NCI-H2227 treated with DMSO at 0.1 percent for 48 hours (cell line): ENCODE measurements at places on chromosomes 6 and 20.

DNA sequence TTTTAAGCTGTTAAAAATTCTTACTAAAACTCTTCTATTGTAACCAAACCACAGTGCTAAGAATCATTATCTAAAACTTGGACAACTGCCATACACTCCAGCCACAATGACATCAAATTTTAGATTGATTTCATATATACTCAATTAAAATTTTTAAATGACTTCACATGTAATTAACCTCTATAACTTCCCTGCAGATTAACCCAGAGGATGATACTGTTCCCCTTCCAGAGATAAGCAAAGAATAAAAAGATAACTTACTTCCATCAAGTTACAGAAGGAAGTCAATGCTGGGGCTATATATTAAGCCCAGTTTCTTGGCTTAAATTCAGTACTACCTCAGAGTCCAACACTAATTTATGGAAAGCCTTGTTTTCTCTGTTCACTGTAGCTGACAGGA lies 71.3 kb downstream of the ARHGAP18 start:
- DNase-seq, result no peak

- DNase-seq, result no peak
Observed at GRCh38 chr6:29861521-29862255, 34.1 kb downstream of the HLA-G start.

GRCh38 chr20:50470264-50470858 lies 39.8 kb upstream of the PTPN1 start:
- no peak for DNase-seq

- DNase-seq, result peak; percentile 58
Observed at GRCh38 chr20:62066983-62067433, 1.3 kb upstream of the TAF4 start.

DNA sequence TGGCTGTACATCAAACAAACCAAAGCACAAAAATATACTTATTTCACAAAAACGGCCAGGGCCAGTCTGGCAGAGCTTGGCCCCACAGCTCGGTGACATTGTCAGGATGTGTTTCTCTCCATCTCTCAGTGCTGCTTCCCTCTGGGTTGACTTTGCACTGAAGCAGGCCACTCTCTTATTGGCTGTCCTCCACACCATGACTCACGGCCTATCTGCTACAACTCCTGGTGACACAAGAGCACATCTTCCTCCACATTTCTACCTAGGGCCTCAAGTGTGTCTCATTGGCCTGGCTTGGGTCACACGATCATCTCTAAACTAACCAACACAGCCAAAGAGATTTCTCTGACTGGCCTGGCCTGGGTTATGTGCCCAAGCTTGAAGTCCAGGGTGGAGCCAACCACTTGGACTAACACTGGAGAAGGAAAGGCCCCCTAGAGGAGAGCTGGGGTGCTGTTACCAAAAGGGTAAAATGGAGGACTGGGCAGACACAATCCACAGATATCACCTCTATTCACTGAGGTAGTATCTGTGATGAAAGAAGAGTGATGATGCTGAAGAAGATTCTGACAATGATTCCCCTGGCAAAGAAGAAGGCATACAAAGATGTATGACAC lies 159.8 kb upstream of the TSHZ2 start:
- DNase-seq, result no peak

- no peak for DNase-seq
Observed at GRCh38 chr6:38341496-38341895, 298.2 kb downstream of the BTBD9 start.

DNA sequence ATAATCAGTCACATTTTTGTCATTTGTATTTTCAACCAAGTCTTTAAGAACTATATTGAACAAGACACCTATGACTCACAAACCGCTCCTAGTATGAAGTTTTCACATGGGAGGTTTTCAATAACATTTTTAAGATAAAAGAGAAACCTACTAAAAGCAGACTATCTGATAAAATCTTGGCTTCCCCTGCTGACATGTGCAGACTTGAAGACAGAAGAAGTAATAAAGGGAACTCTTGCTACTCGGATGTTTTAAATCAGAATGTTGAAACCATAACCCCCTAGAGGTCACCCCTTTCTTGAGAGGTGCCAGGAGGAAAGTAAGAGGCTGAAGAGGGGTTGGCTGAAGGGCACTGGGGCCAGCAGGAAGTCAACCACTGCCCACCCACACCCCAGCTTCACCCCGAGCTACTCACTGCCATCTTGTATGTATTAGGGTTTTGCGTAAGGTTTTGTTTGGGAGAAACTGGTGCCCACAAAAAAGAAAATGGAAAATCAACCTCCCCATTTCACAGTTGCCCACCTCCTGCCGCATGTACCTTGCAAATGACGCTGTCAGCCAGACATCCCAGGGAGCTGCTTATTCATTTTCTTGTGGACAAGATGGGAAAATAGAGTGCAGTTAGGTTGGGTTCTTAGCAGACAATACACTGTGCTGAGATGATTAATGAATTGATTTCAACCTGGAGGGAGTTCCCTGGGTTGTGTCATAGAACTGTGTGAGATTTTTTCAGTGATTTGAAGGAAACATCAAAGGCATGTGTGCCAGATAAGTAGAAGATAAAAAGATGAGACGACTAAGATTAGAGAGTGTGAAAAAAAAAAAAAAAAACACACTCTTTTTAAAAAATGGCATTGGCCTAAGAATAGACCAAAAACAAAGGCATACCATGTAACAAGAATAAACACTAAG lies 83.2 kb upstream of the TAB2 start:
- no peak for DNase-seq

GRCh38 chr6:121639021-121639420 lies 203.6 kb downstream of the GJA1 start:
- DNase-seq, result no peak

DNA sequence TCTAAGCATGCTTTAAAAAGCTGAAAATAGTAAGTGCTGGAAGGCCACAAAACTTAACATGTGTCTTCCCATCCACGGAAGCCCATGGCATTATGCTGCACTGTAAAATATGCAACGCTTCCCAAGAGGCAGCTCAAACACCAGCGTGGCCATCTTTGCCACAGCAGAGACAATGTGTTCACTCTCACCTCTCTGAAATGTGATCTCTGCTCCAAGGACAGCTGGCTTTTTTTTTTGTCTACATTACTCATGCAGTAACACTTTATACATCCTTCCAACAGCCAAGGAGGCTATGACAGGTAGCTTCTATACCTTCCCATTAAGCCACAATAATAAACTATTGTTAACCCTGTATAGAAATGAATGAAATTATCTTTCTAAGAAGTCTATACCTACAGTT lies 49.2 kb downstream of the BLOC1S5 start:
- DNase-seq, result no peak

DNA sequence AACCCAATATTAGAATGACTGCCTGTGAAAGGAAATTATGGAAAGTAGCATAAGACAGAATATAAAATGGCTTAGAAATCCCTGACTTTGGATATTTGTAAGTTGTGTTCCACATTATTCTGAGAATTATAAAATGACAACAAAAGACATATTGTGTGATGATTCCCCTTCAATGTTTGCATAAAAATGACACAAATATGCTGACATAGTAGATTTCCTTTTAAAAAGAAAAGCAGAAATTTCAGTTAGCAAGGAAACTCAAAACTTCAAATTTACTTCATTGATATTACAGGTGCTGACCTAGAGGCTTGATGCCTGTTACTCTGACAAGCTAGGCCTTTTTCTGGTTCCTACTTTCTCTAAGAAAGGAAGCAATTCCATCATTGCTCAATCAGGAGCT lies 816.9 kb upstream of the HS3ST5 start:
- no peak for DNase-seq

- no peak for DNase-seq
Observed at GRCh38 chr6:87827346-87827745, 125.3 kb upstream of the AKIRIN2 start.

DNA sequence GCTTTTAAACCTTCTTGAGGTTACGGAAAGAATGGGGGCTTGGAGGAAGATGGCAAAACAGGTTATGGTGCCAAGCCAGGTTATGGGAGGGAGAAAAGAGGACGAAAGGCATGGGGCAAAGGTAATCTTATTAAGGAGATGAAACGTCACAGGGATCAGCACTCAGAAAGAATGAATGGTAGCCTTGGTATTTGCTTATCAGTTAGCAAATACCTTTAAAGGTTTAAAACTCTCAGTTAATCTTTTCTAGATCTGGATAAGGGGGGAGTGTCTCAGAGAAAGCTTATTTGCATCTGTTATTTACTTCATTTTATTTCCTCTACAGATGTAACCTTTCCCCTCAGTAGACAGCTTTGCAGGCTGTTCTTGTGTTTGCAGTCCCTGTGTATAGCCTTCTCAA lies 55.5 kb upstream of the EEF1E1 start:
- DNase-seq, result no peak

DNA sequence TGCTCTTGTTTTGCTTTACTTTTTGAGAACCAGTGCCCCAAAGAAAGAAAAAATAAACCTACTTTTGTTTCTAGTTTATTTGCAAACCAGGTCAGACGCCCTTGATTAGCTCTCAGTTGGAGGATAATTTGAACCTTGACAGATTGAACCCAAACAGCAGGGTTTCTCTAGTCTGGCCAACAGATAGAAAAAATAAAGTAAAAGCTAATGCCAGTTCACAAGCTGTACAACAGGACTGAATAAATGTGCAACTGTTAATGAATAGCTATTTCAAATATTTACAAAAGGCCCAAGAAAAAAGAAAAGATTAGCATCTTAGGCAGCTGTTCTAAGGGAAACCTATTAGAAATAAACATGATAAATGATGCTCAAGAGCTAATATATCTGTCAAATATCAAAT lies 331.8 kb downstream of the CDKAL1 start:
- DNase-seq, result peak; percentile 18

DNA sequence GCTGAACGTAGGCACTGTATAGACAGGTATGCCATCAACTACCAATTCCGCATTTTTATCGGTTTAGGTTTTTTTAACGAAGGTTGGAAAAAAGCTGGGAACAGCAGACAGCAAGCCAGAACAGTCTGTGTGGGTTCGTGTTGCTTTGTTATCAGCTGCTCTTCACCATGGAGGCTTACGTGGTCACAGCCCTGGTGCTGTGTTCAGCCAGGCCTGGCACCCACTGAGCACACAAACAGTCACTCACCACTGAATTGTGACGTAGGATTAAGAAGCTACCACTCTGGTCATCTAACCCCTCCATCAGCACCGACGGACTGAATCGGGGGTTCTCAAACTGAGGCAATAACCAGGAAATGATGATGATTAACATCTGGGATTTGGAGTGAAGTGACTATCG lies 13.2 kb downstream of the FAM210B start:
- DNase-seq, result no peak

DNA sequence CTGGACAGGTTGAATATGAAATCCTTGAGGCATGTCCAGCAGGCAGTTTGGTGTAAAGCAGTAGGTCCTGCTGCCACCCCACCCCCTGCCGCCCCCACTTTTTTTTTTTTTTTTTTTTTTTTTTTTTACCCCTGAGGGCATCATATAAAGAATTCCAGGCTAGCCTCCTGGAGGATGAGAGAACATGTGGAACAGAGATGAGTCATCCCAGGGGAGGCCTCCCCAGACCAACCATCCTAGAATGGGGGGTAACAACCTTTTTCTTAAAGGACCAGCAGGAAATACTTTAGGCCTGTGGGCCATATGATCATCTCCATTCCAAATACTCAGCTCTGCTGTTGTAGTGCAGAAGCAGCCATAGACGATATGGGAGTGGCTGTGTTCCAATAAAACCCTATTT lies 170.9 kb downstream of the GJA10 start:
- DNase-seq, result no peak

GRCh38 chr6:100300221-100300736 lies 164.4 kb downstream of the SIM1 start:
- no peak for DNase-seq

DNA sequence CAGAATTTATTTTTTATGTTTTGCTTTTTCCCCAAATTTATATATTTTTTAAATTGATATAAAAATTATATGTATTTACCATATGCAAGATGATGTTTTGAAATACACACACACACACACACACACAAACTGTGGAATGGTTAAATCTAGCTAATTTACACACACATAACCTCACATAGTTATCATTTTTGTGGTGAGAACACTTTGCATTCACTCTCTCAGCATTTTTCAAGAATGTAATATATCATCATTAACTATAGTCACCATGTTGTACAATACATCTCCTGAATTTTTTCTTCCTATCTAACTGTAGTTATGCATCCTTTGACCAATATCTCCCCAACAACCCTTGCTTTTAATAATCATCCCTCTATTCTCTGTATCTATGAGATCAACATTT lies 52.2 kb downstream of the GFRAL start:
- DNase-seq, result no peak

DNA sequence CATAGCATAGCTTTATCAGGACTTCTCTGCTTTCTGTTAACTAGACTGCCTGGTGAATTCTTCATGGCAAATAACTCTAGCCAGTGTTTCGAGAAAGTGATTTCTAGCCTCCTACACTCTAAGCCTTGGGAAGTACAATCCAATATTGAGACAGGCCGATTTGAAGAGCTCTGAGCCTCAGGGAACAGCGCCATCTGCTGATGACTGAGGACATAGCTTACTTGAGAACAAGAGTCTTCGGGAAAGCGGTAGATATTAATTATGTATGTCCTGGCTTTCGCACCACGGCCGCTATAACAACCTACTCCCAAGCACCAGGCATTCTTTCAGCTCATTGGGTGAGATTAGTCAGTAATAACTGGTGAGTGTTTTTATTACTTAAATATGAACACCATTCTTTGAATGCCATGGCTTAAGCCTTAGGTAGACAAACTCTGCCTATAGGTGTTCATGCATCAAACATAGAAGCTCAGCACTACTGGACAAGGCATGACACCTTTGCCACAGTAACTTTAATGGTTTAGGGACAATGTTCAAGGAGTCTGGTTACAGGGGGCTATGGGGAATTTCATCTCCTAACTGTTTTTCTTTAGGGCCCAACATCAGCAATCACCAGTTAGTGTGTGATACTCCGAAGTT lies 518.6 kb downstream of the BMP2 start:
- DNase-seq, result no peak

DNA sequence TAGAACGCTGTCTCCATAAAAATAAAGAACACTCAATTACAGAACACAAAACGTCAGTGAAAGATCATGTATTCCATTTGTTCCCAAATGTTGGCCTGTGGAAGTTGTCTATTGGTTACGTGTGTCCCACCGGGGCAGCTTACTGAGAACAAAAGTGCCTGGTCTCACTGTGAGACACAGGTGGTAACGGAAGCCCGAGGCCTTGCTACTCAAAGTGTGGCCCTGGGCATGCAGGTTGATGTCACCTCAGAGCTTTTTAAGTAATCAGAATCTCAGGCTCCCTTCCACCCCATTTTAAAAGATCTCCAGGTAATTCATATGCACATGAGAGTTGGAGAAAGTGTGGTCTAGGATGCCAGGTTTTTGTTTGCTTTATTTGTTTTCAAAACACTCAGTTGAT lies 422.5 kb upstream of the OPRM1 start:
- DNase-seq, result no peak
